ENCODE measurements at places on chromosomes 2 and 18.

DNA sequence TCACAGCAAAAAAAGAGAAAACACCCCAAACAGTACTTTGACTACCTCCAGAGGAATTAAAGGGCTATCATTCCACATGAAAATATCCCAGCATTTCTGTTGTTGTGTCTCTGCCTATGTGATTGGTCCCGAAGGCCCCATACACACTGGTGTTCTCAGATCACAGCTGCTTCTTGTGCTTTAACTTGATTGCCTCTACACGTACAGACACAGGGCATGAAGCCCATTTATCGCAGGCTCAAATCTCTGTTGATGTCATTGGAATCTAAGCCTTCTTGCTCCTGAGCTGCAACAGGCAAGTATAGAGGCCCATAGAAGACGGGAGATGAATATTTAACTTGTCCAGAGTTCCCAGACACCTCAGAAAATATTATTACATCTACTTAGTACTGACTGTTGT is 405.2 kb downstream of the NCKAP5 start:
- DNase-seq: no peak

GRCh38 chr18:42028247-42028832 is 73.3 kb downstream of the PIK3C3 start:
- no peak for DNase-seq

GRCh38 chr2:174595891-174596397 is 1.7 kb downstream of the WIPF1 start:
- DNase-seq: peak; percentile 11

DNA sequence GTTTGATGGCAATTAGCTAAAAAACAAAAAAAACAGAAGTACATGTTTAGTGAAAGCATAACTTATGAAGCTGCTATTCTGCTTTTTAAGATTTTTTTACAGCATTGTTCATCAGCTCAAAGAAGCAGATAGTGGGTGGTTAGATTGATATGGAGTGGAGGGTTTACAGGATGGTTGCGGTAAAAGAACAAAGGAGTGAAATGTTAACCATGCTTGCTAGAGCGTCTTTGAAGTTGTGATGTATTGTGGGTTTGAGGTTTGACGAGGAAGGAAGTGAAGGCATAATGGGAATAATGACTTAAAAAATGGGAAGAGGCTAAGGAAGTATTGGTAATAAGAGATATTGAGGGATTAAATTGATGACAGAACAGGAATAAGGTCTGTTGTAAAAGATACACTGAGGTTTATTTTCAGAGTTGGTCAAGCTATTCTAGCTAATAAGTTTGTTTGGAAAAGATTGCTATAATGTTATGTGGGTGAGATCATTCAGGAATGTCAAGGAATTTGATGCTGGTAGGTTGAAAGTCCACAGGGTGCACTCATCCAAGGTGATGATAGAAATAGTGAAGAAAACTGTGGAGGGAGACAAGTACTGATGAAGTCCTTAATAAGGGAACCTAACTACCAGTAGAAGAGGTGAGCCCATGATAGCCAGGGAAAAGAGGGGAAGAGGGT is 14.6 kb downstream of the SPOPL start:
- no peak for DNase-seq

GRCh38 chr2:178012639-178013038 is 59.9 kb downstream of the PDE11A start:
- DNase-seq: no peak

- no peak for DNase-seq
Observed at GRCh38 chr2:9758741-9759140, 84.5 kb upstream of the TAF1B start.

GRCh38 chr2:230678451-230678850 is 34.2 kb upstream of the CAB39 start:
- DNase-seq: no peak

GRCh38 chr2:178193496-178193822 is 853 bp upstream of the OSBPL6 start:
- no peak for DNase-seq

DNA sequence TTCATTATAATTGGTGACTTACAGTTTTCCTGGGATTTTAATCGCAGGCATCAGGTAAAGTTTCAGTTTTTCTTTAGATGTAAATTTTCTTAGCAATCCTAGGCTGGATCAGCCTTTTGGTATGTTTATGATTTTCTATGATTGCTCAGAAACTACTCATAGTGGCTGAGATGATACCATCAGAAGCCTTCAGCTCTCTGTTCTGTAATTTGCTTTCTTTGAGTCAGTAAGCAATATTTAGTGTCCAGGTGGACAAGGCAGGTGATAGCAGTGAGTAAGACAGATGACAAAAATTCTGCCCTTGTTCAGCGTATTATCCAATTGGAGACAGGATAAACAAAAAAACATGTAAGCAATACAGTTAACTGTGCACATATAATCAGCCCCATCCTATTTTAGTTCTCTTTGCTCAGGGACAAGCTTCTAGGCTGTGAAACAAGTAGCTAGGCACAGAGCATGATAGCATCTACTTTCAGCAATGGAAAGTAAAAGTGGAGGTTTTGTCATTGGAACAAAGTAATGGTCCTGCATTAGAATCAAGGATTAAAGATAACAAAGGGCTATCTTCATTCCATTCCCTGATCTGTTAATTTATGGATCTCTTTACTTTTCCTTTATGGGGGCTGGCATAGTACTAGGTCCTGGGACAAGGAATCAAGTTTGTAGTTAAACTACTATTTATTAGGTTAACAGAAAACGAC is 100.8 kb downstream of the EPC2 start:
- no peak for DNase-seq

- no peak for DNase-seq
Observed at GRCh38 chr2:26187537-26188104, 14.7 kb downstream of the GAREM2 start.
